Sigmoid colon (tissue), 7 donors: ENCODE measurements at places on chromosomes 7 and 10. TPM values are rescaled to one million over a fixed set of nuclear protein-coding genes. Genes with fewer than 3 reads are reported as not detected.
A peak's percentile ranks its signal among the peaks of the same experiment; 100 is the strongest.

The IFIT2 gene
- 2.0 TPM for total RNA-seq

The RHBDD2 gene
- 31.9 TPM for total RNA-seq

The GBX1 gene
- not detected for total RNA-seq

The PAPSS2 gene
- 8.2 TPM for total RNA-seq

DNA sequence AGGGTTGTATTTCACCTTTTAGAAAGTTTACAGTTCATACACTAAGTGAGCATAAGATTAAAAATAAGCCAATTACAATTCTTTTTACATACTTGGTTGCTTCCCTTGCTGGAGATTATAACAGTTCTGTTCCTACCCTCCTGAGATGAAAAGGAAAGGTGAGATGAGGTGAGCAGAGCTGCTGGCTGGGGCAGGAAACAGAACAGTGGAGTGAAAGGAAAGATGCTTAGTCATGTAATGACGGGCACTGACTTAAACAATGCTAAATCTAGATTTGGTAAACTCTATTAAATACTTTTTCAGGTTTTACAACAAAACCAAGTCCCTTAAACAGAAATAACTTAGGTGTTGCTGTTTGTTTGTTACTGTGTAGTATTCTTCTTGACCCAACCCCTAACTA lies 19.9 kb upstream of the ZEB1 start:
- no peaks in the 10 kb centered on the region for H3K27me3 ChIP-seq
- no peaks in the 10 kb centered on the region for H3K36me3 ChIP-seq
- H3K4me1 ChIP-seq = peaks cover 6% of the 10 kb centered on the region
- no peak overlapping the region for H3K27ac ChIP-seq

- no peak overlapping the region for H3K4me3 ChIP-seq
- H3K27me3 ChIP-seq = no peaks in the 10 kb centered on the region
- no peaks in the 10 kb centered on the region for H3K4me1 ChIP-seq
- H3K27ac ChIP-seq = no peak overlapping the region
- H3K36me3 ChIP-seq = no peaks in the 10 kb centered on the region
- no peak for DNase-seq
Measured at GRCh38 chr7:83325083-83325482, 162.4 kb upstream of the PCLO start.

DNA sequence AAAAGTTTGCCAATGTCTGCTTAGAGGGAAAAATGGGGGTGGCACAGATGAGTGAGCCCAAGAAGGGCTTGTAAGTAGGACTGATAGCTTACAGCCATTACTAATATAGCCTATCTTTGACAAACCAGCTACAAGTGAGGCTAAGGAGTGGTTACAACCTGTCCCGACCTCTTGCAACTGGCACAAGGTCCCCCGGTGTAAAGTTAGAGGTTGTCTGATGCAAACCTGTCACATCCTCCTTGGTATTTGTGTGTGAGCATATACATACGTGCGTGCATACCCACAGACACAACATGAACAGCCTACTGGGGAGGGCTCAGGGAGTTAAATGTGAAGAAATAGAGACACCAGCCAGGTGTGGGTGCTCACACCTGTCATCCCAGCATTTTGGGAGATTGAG lies 14.6 kb downstream of the ADAP1 start:
- DNase-seq = no peak
- no peak overlapping the region for H3K27ac ChIP-seq
- no peak overlapping the region for H3K4me3 ChIP-seq

- peak overlapping the region; percentile 30 for H3K27ac ChIP-seq
- no peak overlapping the region for H3K4me3 ChIP-seq
- no peaks in the 10 kb centered on the region for H3K36me3 ChIP-seq
- no peaks in the 10 kb centered on the region for H3K27me3 ChIP-seq
- H3K4me1 ChIP-seq = peaks cover 16% of the 10 kb centered on the region
Measured at GRCh38 chr7:112360681-112361080, 89.6 kb upstream of the IFRD1 start.

DNA sequence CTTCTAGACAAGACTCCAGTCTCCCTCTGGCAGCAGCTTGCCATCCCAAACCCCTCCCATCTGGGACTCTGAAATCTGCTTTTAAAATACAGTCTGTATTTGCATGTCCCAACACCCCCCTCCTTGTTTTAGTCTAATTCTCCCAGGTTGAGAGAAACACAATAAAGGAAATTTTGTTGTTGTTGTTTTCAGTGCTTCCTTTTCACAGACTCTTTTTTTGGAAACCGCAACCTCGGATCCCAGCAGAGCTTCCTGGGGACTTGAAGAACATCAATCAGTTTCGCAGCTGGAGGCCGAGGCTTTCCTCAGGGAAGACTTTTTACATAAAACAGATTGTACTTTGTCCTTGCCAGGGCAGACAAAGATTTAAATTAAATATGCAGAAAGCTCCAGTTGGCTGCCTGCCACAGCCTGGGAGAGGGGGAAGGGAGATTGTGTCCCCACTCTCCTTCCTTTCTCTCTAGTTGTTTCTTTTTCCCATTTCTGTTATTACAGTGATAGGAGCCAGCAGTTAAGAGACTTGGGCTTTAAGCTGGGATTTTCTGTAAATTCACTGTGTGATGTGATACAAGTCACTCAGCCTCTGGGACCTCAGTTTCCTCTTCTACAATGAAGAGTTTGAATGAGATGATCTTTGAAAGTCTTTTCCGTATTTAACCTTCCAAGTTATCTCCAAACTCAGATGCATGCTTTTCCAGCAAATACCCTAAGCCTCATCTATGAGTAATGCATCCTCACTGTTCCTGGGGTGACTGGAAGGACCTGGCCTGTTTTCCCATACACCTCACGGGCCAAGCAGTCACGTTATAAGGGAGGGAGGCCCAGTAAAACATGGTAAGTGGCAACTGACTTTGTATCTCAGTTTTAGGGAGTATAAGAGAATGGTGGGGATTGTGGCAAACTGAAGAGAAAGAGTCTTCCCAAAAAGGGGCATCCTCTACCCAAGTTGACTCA lies 192.3 kb downstream of the REEP3 start:
- H3K27me3 ChIP-seq = no peaks in the 10 kb centered on the region
- H3K36me3 ChIP-seq = no peaks in the 10 kb centered on the region
- H3K4me3 ChIP-seq = peak overlapping the region; percentile 8
- peak; percentile 93 for DNase-seq
- peaks cover 43% of the 10 kb centered on the region for H3K4me1 ChIP-seq

GRCh38 chr7:16670021-16670420 lies 24.0 kb downstream of the BZW2 start:
- no peak for DNase-seq
- H3K4me3 ChIP-seq = no peak overlapping the region
- H3K36me3 ChIP-seq = no peaks in the 10 kb centered on the region
- no peaks in the 10 kb centered on the region for H3K4me1 ChIP-seq
- H3K27me3 ChIP-seq = no peaks in the 10 kb centered on the region
